Activated naive CD8-positive, alpha-beta T cell treated with anti-CD3 and anti-CD28 coated beads, Interleukin-2, amount 10 ng/mL, durations not matched to agents 7 days and 5 days (primary cell): ENCODE measurements at places on chromosomes 1 and 21. TPM values are rescaled to one million over a fixed set of nuclear protein-coding genes. Genes with fewer than 3 reads are reported as not detected.

The GUCA2A gene
- total RNA-seq = not detected

GRCh38 chr1:42209526-42210251, 45.1 kb upstream of the GUCA2A start:
- DNase-seq = no peak

GRCh38 chr1:231417513-231417912, 4.6 kb downstream of the EGLN1 start:
- DNase-seq = no peak

- no peak for DNase-seq
Measured at GRCh38 chr21:43942201-43942600, 69.9 kb upstream of the TRAPPC10 start.

GRCh38 chr1:231885209-231885854, 258.7 kb downstream of the DISC1 start:
- no peak for DNase-seq

GRCh38 chr1:26345718-26346117, 8.2 kb downstream of the CRYBG2 start:
- DNase-seq = no peak

- no peak for DNase-seq
Measured at GRCh38 chr1:214957330-214958137, 125.0 kb upstream of the KCNK2 start.

- no peak for DNase-seq
Measured at GRCh38 chr1:203166192-203166940, 9.3 kb downstream of the MYBPH start.

DNA sequence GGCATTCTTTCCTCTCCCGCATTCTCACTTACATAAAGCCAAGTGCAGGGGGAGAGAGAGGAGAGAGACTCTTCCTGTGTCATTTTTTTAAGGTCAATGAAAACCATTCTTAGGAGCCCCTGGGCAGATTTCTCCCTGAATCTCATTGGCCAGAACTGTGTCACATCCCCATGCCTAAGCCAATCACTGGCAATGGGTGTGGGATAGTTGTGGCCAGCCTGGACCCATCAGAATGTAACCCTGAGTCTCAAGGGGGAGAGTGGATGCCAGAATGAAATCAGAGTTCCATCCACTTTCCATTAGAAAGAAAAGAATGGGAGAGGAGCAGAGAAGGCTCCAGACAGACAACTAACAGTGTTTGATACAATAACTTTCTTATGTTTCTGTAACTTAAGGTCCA, 31.2 kb upstream of the COQ8A start:
- no peak for DNase-seq

GRCh38 chr1:48254254-48254653, 31.7 kb downstream of the SLC5A9 start:
- no peak for DNase-seq

GRCh38 chr1:217026531-217026930, 303.3 kb upstream of the ESRRG start:
- no peak for DNase-seq

DNA sequence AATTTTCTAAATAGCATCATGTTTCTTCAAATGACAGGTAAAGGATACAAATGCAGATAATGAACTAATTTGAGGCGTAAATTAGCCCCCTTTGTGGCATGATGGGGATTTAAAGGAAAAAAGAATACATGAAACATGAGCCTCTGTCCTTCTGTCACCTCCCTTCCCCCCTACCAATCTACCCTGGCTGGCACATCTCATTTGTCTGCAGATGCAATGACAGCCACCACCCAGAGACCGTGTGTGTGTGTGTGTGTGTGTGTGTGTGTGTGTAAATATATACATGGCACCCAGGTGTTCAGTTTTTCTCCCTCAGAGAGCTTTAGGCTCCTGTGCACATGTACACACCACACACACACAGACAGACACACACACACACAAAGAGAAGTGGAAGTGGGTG, 451.1 kb downstream of the RWDD3 start:
- DNase-seq = no peak
